ENCODE measurements at places on chromosomes 5 and 9.

- no peak for DNase-seq
Observed at GRCh38 chr5:59537961-59538749, 355.4 kb downstream of the PDE4D start.

DNA sequence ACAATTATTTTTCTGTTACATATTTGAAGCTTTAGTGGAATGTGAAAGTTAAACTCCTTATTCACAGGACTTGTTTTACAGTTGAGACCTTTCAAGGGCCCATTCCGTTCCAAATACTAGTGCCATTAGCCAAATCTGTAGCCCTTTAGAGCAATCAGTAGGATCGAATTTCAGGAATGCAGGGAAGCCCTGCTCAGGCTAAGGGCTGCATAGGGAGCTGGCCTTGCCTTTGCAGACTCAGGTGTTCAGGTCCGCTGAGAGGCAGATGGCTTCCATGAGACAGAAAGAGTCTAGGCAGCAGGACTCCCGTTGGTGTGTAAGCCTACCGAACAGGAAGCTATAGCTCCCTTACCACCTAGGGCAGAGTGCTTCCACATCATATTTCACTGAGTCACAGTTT lies 150.1 kb upstream of the SLC27A6 start:
- DNase-seq = no peak

- no peak for DNase-seq
Observed at GRCh38 chr9:26954050-26954508, 2.1 kb upstream of the IFT74 start.

- DNase-seq = no peak
Observed at GRCh38 chr5:139472386-139473030, 1.7 kb downstream of the SMIM33 start.

DNA sequence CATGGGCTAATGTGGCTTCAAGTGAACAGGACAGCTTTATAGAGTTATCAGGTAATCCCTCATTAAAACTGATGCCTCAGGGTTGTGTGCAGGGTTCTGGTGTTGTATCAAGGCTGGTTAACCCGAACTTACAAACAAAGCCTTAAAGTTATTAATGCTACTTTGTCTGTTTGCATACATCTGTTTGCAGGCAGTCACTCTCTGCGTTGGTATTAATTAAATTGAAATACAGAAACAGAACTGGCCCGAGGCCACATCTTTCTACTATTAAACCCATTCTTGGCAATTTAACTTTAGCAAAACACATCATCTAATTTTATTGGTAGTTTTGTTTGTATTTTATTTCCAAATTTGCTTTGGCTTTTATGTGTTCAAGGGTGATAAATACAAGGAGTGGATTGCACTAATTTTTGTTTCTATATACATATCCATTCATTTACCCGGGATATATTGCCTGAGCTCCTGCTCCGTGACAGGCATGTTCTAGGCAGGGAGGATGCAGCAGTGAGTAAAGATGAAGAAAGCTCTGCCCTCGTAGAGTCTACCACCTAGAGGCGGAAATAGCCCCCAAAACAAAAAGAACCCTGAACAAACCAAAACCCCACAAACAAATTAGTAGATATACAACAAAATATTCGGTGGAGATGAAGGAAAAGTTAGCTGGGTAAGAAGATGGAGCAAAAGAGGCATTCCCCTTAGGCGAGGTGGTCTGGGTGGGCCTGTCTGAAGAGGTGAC lies 164.2 kb downstream of the MACROH2A1 start:
- DNase-seq = no peak

All from NCI-H446 treated with DMSO at 0.1 percent for 48 hours (cell line).